ENCODE measurements at places on chromosomes 7 and 10. TPM values are rescaled to one million over a fixed set of nuclear protein-coding genes. Genes with fewer than 3 reads are reported as not detected.

The AASS gene
- 2.5 TPM for polyA plus RNA-seq

The KAZALD1 gene
- polyA plus RNA-seq: 15.5 TPM

The ZFAND2A gene
- polyA plus RNA-seq: 32.7 TPM

The CALCR gene
- polyA plus RNA-seq: not detected

DNA sequence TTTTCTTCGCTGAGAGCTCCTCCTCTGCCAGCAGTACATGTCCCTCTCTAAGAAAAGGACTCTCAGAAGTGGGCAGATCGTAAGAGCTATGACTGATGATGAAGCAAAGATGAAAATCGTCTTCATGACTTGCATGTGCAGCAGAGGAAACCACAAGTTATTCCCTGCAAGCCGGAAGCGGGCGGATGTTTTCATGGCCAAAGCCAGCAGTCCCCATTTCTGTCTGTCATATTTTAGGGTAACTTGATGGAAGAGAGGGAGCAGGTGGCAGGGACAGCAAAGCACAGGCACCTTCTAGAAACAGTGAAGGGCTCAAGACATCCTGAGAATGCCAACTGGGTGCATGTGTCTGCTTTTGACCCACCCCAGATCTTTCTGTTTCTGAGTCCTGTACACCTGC, 19.9 kb downstream of the KLF6 start:
- H3K27me3 ChIP-seq: no peaks in the 10 kb centered on the region
- H3K27ac ChIP-seq: peak overlapping the region; percentile 79
- H3K4me3 ChIP-seq: no peak overlapping the region
- H3K4me1 ChIP-seq: peaks cover 66% of the 10 kb centered on the region
- DNase-seq: peak; percentile 86
- H3K36me3 ChIP-seq: no peaks in the 10 kb centered on the region

DNA sequence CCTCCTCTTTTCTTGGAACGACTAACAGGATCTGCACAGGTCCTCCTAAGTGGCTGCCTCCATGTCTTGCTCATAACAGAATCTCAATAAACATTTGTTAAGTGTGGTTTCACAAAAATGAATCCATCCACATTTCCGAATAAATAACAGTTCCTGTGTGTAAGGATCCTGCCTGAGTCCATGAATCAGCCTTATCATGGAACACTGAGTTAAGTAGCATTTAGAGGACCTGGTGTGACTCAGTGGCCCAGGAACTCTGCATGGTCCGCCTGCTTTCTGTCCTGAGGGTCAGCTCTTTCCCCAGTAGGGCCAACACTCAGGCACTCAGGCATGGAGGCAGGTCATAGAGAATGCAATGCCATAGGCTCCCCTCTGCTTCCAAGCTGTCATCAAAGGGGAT, 15.8 kb upstream of the C10orf90 start:
- no peaks in the 10 kb centered on the region for H3K36me3 ChIP-seq
- no peak overlapping the region for H3K27ac ChIP-seq
- H3K4me3 ChIP-seq: no peak overlapping the region
- H3K4me1 ChIP-seq: no peaks in the 10 kb centered on the region

DNA sequence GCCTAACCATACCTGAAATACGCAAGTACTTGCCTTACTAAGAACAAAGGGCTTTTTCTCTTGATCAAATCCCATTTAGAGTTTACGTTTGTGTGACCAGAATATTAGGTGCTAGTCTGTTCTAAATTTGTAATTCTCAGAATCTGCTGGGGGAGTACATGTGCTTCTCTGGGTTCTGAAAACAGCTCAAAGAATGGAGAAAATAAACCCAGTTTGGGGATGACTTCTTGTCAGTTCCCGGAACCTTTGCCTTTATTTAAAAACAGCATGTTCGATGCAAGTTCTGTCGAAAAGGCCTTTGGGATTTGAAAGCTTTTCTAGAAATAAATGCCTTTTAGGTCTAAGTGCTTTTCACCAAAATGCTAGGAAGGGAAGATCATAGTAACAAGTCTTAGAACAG, 147.0 kb downstream of the ARID5B start:
- peaks cover 11% of the 10 kb centered on the region for H3K36me3 ChIP-seq
- H3K27me3 ChIP-seq: no peaks in the 10 kb centered on the region
- DNase-seq: no peak
- peaks cover 99% of the 10 kb centered on the region for H3K4me1 ChIP-seq
- no peak overlapping the region for H3K4me3 ChIP-seq

DNA sequence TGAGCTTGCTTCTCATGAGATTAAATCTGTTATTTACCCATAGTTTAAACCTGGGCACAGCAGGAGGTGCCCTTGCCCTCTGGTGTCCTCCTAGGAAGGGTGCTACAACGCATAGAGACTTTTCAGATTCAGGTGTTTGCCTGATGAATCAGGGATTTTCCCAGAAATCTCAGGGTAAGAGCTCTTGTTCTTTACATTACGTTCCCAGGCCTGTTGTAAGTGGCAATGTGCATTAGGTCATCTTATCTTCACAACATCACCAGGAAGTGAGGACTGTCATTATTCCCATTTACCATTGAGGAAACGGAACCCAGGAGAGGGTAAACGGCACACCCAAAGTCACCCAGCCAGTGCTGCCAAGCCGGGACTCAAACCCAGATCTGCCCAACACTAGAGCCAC, 73.0 kb downstream of the NHLRC2 start:
- peaks cover 6% of the 10 kb centered on the region for H3K27me3 ChIP-seq
- H3K4me1 ChIP-seq: no peaks in the 10 kb centered on the region
- no peaks in the 10 kb centered on the region for H3K36me3 ChIP-seq
- no peak overlapping the region for H3K4me3 ChIP-seq
- no peak overlapping the region for H3K27ac ChIP-seq
